Neural progenitor cell (in vitro differentiated cells): ENCODE measurements at places on chromosomes 5 and 9.

DNA sequence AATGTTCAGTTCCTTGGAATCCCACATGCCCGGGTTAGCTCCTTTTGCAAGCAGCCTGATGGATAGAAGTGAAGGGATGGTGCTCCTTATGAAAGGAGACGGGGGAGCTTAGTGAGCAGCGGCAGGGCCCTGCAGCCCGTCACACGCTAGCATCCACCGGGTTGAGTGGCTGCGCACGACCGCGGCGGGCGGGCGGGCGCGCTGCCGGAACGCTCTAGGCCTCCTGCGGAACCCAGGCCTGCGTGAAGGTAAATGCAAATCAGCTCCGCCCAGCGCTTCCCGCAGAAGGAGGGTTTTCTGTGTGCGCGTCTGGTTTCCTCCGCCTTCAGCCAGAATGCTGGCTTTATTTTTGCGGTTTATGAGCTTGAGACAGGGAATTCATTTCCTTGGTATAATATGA, 19.8 kb downstream of the IL12B start:
- peak; percentile 72 for DNase-seq

DNA sequence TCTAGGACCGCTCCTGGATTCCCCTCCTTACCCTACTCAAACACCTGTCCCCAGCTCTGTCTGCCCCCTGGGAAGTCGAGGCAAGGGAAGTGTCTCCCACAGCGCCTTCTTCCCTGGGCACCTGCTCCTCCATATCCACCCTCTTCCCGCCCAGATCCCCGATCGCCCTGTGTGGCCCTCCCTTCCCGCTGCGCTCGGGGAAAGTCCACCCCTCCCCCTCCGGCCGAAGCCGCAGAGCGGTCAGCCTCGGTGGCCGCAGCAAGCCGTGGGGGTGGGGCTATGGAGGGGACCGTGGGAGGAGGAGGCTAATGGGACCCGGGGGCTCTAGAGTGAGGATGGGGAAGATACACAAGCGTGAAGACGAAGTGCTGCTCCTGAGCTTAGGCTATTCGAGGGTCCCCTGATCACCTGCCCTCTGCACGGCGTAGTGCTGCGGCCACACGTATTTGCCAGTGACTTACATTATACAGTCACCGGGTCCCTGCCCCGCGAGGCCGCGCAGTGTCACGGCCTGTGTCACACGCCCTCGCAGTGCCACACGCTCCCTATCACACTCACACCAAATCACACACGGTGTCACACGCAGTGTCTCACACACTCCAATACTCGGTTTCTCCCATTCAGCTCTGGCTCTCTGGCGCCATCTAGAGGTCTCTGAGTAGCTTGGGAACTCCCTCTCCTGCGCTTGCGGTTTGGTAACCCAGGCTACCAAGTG, 658 bp upstream of the PCDH1 start:
- DNase-seq, result peak; percentile 96

- no peak for DNase-seq
Measured at GRCh38 chr9:79222483-79222882, 349.3 kb upstream of the TLE4 start.

DNA sequence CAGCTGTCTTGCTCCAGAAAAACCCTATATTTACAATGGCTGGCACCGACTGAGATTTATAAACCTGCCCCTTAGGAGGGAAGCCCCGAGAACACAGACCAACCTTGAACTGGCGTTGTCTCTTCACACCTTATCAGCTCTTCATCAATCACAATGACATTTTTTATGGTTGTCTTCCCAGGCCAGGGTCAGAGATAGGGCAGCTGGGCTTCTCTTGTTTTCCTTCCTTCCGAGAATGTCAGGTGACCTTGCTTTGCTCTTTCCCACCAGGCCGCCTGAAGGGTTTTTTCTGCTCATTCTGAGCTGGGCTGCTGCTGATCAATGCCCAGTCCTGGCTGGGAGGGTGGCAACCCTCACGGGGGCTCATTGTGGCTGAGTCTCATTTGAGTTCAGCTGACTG, 619.1 kb downstream of the CCDC171 start:
- DNase-seq, result no peak

- no peak for DNase-seq
Measured at GRCh38 chr5:119179857-119180641, 109.2 kb downstream of the DMXL1 start.

DNA sequence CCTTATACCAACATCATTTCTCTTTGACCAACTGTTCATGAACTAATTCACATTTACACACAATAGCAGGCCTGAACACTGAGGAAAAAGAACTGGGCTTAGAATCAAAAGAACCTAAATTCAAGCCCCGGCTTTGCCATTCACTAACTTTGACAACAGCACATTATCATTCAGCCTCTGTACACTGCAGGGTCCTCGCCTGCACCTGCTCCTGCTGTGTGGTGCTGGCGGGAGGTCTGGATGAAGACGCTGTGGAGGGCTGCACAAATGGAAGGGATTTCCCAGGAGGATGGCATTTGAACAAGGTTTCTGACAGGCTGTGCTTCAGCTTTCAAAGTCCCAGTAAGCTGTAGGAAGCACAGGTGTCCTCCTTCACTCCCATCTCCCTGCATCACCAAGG, 151.2 kb downstream of the ZDHHC21 start:
- peak; percentile 57 for DNase-seq

DNA sequence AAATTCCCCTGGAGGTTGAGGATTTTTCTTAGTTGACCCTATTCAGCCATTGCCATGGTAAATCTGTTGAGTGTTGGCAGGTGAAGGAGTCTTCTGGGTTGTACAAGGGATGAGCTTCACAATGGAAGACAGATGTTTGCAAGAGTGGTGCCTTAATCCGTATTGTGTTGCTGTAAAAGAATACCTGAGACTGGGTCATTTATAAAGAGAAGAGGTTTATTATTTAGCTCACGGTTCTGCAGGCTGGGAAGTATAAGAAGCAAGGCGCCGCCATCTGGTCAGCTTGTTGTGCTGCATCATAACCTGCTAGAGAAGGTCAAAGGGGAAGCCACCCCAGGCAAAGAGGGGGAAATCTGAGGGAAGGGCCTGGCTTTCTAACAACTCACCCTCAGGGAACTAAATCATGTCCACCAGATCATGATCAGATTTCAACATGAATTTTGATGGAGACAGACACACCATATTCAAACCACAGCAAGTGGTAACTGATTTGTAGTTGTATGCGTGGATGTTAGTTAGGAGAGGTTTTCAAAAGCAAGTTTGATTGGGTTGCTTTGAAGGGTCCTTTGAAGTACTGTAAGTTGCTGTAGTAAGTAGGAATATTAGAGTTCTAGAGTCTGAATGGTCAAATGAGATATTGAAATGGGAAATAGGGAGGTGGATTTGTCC, 2.5 kb downstream of the TNPO1 start:
- DNase-seq, result peak; percentile 85

DNA sequence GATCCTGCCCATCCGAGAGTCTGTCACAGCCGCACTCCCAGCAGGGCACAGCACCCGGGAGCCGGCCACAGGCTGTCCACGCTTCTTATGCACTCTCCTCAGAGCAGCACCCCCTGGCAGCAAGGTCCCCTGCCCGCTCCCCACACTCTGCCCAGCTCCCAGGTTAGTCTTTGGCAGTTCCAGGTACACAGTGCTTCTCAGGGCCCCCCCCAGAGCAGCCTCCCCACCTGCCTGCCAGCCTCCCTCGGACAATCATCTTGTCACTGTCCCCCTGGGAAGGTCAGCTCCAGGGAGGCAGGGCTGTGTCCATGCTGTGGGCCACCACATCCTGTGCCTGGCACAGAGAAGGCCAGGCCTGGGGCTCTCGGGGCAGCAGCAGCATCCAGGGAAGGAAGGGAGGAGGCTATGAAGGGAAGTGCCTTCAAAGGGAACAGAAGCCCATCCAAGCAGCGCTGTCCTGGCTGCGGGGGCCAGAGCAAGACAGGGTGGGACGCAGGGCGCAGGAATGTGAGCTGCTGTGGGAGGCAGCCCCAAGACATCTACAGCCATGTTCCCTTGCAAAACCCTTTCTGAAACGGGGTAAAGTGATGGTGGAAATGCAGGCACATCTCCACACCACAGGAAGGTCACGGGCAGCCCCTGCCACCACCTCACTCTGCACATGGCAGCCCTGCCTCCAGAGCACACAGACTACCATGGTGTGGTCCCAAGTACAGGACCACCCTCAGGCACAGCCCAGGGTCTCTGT, 68.6 kb upstream of the ADAMTS2 start:
- DNase-seq, result no peak

DNA sequence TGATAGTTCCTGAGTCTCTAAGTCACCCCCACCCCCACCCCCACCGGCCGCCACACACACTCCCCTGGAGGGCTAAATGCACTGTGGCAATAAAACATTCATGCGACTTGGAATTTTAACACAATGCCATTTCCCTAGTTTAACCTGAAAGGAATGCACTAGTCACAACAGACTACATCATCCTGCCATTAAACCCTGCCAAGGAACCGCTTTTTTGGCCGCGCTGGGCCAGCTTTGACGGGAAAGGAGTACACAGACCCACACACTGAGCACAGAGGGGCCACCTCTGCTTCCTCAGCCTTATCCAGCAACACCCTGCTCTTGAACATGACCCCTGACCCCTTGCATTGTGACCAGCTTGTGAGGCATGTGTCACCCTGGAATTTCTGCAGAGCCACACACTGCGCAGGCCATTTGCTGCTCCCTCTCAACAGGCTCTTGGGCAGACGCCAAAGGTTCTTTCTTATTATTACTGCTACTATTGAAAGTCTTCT, 165.3 kb downstream of the BNC2 start:
- peak; percentile 63 for DNase-seq

- DNase-seq, result no peak
Measured at GRCh38 chr9:127176631-127177030, 54.2 kb upstream of the ANGPTL2 start.

DNA sequence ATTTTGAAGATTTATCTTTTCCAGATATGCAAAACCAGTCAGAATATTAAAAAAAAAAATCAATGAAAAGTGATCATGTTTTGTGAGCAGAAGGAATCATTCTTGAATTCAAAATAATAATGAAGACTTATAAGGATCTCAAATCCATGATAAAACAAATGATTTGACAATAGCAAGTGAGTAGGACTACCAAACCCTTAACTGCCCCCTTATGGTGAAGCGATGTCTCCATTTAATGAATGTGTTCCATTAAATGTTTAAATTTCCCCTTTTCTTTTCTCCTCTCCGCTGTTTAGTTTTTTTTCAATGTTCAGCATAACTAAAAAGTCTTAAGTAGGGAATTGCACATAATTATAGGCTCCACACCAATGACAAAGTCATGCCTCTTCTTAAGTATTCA, 12.2 kb upstream of the MARCHF3 start:
- peak; percentile 12 for DNase-seq

DNA sequence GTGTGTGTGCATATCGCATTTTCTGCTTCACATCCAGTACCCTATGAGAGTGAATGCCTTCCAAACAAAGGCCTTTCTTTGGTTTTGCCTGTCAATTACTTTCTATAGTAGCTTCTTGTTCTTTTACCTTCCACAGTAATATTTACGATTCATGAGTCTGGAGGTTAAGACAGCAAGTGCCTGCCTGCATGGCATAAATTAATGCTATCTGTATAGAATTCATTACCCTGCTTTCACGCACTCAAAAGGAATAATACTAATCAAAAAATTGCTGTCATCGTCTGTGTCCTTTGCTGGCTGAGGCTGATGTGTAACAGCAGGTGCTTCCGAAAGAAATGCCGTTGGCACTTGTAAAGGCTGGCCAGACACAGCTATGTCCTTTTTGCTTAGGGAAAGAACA, 1304.4 kb upstream of the CDH6 start:
- DNase-seq, result no peak

GRCh38 chr9:118094387-118094786, 390.2 kb downstream of the TLR4 start:
- DNase-seq, result no peak

- no peak for DNase-seq
Measured at GRCh38 chr9:80890124-80890523, 799.2 kb downstream of the TLE1 start.

- DNase-seq, result peak; percentile 61
Measured at GRCh38 chr5:176959051-176959450, 47.5 kb downstream of the UIMC1 start.

DNA sequence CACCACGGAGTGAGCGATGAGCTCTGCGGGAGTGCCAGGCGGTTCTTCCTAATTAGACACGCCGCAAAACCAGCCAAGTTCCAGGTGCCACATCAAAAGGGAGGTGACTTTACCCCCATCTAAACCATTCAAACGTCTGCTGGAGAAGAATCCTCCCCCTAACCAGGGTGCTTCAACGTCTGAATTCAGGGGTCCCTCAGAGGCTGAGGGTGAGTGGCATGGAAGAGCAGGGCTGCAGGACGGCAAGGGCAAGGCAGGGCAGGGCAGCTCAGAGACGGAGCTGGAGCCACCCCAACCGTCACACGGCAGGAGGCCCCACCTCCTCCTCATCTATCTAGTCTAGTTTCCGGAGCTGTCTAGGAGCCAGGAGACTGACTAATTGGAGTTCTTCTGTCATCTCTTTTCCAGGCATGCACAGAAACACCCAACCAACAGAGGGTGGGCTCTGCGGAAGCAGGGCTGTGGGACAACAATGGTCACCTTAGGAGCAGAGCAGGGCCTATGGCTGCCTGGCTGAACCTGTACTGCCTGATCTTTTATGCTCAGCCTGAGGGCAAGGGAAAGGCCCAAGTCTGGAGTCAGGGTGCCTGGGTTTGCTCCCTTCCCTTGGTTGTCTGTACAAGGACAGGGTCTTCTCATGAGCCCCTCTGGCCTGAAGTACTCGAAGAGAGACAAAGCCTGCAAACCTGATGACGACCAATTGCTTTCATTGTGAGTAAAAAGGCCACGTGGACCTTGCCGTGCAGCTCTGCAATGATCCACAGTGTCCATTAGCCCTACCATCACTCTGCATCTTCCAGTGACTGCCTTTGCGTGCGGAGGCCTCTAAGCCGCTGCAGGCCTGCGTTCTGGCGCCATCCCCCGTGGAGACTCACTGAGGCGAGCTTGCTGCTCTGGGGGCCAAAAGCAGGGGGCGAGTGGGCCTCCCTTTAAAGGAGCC, 81.0 kb upstream of the SLC25A51 start:
- DNase-seq, result peak; percentile 37

DNA sequence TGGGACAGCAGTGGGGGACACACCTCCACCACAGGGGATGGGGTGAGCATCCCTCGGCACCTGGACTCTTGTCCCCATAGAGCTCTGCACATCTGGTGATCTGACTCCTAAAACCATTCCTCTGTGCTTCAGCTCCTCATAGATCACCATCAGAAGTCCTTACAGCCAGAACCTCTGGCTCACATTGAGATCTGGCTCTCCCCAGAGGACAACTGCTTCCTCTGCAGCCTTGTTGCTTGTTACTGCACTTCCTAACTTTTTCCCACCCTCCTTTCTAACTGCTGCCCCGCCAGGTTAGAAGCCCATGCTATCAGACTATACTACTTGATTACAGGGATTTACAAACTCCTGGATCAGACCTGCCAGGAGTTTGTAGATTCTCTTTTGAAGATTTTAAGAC, 64.5 kb downstream of the ARSB start:
- no peak for DNase-seq
